ENCODE measurements at places on chromosomes 13 and 19. TPM values are rescaled to one million over a fixed set of nuclear protein-coding genes. Genes with fewer than 3 reads are reported as not detected.
A peak's percentile ranks its signal among the peaks of the same experiment; 100 is the strongest.

DNA sequence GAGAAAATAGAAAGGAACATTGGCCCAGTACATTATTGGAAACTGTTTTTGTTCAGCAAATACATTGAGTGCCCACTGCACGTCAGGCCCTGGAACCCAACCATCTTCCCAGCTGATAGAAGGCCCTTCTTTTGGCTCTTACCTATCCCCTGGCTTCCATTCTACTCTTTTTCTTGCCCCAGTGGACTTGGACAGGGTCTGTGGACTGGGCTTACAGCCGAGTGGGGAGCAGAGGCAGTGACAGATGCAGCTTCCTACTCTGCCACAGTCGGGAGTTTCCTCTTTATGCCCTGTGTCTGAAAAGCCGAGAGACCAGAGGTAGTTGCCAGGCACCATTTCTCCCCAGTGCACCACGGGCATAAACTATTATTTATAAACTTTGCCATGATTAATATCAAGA, 70.4 kb downstream of the ARHGAP35 start:
- peaks cover 56% of the 10 kb centered on the region for H3K4me1 ChIP-seq
- H3K36me3 ChIP-seq = no peaks in the 10 kb centered on the region
- H3K27ac ChIP-seq = no peak overlapping the region
- no peak overlapping the region for H3K4me3 ChIP-seq
- H3K27me3 ChIP-seq = no peaks in the 10 kb centered on the region

- H3K36me3 ChIP-seq = no peaks in the 10 kb centered on the region
- H3K4me3 ChIP-seq = no peak overlapping the region
- no peak for DNase-seq
- H3K4me1 ChIP-seq = no peaks in the 10 kb centered on the region
- no peak overlapping the region for H3K27ac ChIP-seq
- H3K27me3 ChIP-seq = no peaks in the 10 kb centered on the region
Measured at GRCh38 chr13:74596691-74597090, 462.5 kb upstream of the KLF12 start.

DNA sequence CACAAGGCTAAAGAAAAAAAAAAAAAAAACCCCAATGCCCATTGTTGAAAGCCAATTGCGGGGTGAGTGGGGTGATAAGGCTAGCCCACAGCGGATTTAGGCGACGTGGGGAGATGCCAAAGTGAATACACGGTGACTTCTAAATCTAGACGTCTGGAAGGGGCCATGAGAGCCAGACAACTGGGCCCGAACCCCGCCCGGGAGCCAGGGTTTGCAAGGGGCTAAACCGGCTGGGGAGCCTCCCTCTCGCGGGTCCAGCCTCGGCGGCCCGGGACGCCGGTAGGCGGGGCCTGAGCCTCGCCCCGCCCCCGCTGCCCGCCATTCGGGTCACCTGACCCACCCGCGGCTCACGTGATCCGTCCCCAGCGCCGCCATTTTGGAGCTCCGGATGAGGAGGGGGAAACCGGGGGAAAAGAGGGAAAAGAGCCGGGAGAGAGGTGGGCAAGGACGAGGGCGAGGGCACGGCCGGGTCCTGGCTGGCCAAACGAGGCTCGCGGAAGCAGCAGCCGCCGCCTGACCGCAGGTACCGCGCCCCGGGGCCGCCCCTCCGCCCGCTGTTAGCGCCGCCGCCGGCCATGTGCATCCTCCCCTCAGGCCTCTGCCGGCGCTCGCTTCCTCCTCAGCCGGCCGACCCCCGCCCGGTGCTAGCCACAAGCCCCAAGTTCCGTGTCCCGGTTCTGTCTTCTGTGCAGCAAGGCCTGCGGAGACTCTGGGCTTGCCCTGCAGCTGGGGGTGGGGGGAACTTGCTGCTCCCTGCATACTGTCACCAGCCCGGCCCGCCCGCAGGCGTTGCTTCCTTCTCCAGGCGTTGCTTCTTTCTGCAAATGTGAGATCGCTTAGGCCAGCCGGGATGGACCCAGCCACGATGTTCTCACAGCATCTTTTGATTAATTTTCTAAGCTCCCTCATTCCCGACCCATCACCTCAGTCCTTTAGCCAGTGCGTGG, at the start of gene ZNF507:
TSS of gene ZNF507 (plus strand) at position 350 of the 947 bp plus-strand sequence. CDS start 7,221 bp downstream, outside the sequence.
- H3K36me3 ChIP-seq = no peaks in the 10 kb centered on the region
- H3K4me1 ChIP-seq = peaks cover 30% of the 10 kb centered on the region
- no peaks in the 10 kb centered on the region for H3K27me3 ChIP-seq
- H3K27ac ChIP-seq = peak within 1 kb of the TSS; percentile 74
- DNase-seq = no peak

DNA sequence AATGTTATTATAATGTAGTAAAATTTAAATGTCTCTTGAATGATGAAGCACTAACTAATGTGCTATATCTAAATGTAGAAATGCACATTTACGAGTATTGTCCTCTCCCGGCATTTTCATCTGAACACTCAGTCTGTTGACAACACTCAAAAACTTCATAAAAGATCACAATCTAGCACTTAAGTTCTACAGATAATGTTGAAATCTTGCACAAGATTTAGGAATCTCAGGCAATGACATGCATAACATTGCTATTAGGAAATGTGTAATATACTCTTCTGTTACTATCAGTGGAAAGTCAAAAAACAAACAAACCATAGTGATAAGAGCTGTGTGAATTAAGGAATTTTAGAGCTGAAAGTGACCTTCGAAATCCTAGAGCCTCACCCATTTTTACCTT, 37.5 kb upstream of the XPO4 start:
- no peak overlapping the region for H3K4me3 ChIP-seq
- H3K27me3 ChIP-seq = no peaks in the 10 kb centered on the region
- DNase-seq = no peak
- H3K36me3 ChIP-seq = no peaks in the 10 kb centered on the region
- H3K4me1 ChIP-seq = peaks cover 12% of the 10 kb centered on the region
- H3K27ac ChIP-seq = no peak overlapping the region

- no peak for DNase-seq
- no peaks in the 10 kb centered on the region for H3K27me3 ChIP-seq
Measured at GRCh38 chr13:47798194-47798593, 202.9 kb downstream of the SUCLA2 start.

DNA sequence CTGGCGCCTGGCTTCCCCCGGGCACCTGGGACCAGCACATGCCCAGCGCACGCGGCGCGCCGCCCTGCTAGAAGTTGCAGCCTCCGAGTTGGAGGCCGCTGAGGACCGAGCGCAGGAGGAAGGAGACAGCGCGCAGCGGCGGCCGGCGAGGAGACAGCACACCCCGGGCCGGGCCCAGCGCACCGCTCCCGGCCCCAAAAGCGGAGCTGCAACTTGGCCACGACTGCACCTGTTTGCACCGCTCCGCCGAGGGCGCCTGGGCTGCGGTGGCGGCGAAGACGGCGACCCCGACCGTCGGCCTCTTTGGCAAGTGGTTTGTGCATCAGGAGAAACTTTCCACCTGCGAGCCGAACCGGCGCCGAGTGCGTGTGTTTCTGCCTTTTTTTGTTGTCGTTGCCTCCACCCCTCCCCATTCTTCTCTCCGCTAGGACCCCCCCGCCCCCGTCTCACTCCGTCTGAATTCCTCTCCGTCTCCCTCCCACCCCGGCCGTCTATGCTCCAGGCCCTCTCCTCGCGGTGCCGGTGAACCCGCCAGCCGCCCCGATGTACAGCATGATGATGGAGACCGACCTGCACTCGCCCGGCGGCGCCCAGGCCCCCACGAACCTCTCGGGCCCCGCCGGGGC, at the start of gene SOX1:
TSS of gene SOX1 (plus strand) at position 34 of the 626 bp plus-strand sequence. CDS start at position 544, 510 bp downstream.
- peaks cover 23% of the 10 kb centered on the region for H3K27me3 ChIP-seq
- peaks cover 14% of the 10 kb centered on the region for H3K4me1 ChIP-seq
- no peak for DNase-seq
- H3K36me3 ChIP-seq = no peaks in the 10 kb centered on the region
- H3K27ac ChIP-seq = no peak within 1 kb of the TSS
- peak within 1 kb of the TSS; percentile 34 for H3K4me3 ChIP-seq

- H3K36me3 ChIP-seq = no peaks in the 10 kb centered on the region
- no peak overlapping the region for H3K27ac ChIP-seq
- peaks cover 5% of the 10 kb centered on the region for H3K4me1 ChIP-seq
- no peak for DNase-seq
Measured at GRCh38 chr13:35485424-35485823, 8.9 kb upstream of the MAB21L1 start.

- no peak for DNase-seq
- no peak overlapping the region for H3K4me3 ChIP-seq
Measured at GRCh38 chr13:112776354-112776753, 86.5 kb downstream of the ATP11A start.

GRCh38 chr13:19958155-19959111, at the start of gene ZMYM2:
ZMYM2 (plus strand) TSS chr13:19958727; CDS start chr13:19993073, 34,346 bp downstream.
- H3K4me3 ChIP-seq = peak within 1 kb of the TSS; percentile 62
- peaks cover 37% of the 10 kb centered on the region for H3K4me1 ChIP-seq
- peak; percentile 97 for DNase-seq
- peak within 1 kb of the TSS; percentile 99 for H3K27ac ChIP-seq
- H3K27me3 ChIP-seq = no peaks in the 10 kb centered on the region

GRCh38 chr13:99085139-99085807, 107.4 kb upstream of the DOCK9 start:
- H3K27me3 ChIP-seq = no peaks in the 10 kb centered on the region
- H3K4me1 ChIP-seq = peaks cover 25% of the 10 kb centered on the region
- H3K36me3 ChIP-seq = no peaks in the 10 kb centered on the region
- no peak for DNase-seq

F7 gene
- not detected for total RNA-seq

DHDH gene
- total RNA-seq = not detected

CERS1 gene
- 0.49 TPM for total RNA-seq

MAMSTR gene
- total RNA-seq = 3.4 TPM
